NCI-H446 treated with DMSO at 0.1 percent for 48 hours (cell line): ENCODE measurements at places on chromosomes 1 and 21.

- no peak for DNase-seq
Measured at GRCh38 chr1:57443004-57443403, 19.1 kb upstream of the DAB1 start.

DNA sequence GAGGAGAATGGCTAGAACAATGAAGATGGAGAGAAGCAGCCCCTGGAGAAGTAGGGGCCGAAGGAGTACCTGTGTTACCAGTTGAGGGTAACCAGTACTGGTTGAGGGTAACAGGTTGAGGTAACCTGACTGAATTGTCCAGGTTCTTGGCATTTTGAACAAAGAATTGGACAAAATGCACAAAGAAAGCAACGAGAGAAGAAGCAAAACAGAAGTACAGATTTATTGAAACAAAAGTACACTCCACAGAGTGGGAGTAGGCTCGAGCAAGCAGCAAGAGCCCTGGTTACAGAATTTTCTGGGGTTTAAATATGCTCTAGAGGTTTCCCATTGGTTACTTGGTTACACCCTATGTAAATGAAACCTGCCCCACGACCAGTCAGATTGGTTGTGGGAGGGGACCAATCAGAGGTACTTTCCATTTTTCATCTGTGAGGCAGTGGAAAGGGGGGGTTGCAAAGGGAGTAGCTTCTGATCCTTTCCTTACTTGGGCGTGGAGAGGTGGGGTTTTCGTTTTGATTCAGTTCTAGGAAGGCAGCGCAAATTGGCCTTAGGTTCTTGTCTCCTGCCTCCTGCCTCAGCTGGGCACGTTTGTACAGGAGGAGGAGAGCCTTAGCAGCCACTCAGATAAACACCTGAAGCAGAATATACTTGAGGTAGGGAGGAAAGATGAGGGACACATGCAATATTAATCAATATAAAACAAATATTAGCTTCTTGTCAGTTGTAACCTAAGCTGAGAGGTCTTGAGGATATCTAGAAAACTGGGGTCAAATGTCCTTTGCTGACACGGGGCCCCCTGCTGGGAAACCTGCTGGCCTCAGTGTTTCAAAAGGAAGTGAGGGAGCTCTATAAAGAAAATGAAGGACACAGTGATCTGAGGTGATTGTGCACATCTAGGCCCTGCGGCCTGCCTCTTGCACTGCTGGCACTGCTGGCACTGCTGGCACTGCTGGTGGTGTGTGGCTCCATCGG is 14.3 kb upstream of the LSM10 start:
- DNase-seq: no peak

- no peak for DNase-seq
Measured at GRCh38 chr1:63603810-63604209, 10.6 kb downstream of the PGM1 start.

- DNase-seq: no peak
Measured at GRCh38 chr1:168980180-168980579, 126.3 kb upstream of the ATP1B1 start.

DNA sequence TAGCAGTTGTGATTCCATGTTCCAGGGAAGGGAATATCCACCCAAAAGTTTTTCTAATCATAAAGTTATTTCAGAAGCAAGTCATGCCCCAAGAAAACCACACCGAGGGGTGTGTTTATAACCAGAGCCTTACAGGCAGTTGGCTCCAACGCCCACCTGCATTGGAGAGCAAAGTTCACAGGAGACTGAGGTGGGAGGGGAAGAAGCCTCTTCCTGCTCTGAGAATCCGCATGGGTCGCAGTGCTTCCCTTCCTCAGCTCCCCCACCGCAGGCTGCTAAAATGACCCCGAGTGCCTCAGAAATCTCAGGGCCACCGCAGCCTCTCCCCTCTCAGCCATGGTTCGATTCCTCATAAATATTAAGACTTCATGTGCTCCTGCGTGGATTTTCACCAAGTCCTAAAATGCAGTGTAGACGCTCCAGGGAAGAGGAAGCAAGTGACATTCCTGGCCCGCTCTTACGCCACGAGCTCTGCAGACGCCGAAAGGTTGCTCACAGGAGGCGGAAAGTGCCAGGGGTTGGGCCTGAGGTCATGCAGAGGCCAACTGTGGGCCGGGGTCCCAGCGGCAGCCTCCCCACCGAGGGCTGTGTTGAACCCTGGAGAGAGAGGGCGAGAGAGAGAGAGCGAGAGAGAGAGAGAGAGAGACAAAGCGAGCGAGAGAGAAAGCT is 13.4 kb upstream of the SPSB1 start:
- no peak for DNase-seq

DNA sequence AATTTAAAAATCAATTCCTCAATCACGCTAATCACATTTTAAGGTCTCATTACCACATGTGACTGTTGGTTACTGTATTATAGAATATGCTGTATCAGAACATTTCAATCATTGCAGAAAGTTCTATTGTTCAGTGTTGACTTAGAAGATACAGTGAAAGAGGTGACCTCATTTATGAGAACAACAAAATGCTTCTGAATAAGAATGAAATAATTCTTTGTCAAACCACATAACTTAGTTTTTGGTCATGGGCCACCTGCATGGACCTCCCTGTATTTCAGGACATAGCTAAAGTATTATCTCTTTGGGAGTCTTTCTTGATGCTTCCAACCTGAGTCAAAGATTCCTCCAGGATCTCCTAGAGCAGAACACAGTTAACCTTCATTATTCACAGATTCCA is 22.3 kb downstream of the MFSD2A start:
- DNase-seq: no peak

DNA sequence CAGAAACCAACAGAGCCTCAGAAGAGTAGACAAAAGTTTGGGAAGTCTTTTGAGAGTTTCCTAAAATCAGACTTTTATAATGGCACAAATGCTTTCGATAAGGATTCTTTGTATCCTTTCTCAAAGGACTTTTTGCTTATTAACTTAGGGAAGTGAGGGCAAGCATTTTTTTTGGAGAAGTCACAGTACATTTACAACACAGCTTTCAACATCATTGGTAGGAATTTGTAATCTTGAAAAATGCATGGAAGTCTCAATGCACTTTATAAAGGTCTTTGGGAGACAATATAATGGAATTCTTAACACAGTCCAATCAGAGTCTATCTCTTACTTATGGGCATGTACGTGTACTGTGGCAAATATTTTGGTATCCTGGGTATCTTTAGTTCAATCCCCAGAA is 325.8 kb upstream of the NR5A2 start:
- DNase-seq: no peak

- no peak for DNase-seq
Measured at GRCh38 chr21:44623575-44623974, 3.3 kb upstream of the KRTAP10-9 start.

DNA sequence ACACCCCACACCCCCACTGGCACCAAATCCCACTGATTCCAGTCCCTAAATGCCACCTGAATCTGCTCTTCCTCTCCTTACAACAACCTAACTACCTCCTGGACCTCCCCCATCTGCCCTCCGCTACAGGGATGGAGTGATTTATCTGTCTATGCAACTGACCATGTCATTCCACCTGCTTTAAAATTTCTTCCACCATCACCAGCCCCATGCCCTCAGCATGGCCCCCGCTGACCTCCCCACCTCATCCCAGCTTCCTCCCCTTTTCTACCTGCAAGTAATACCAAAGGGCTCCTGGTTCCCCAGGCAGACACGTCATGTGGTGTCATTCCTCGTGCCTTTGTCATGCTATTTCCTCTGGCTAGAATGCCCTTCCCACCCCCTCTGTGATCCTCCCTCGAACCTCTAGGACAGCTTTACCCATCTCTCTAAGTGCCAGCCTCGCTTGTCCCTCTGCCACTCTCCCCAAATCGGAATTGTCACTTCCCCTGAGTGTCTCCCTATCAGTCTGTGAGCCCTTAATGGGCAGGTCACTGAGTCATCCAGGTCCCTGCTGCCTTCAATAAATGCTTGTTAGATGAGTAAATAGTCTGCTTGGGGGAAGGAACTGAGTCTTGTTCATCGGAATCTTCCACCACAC is 3.7 kb downstream of the GJB4 start:
- no peak for DNase-seq
